ENCODE measurements at places on chromosomes 3 and 15.
A peak's percentile ranks its signal among the peaks of the same experiment; 100 is the strongest.

GRCh38 chr3:6799264-6799915 lies 61.5 kb upstream of the GRM7 start:
- no peak for DNase-seq

DNA sequence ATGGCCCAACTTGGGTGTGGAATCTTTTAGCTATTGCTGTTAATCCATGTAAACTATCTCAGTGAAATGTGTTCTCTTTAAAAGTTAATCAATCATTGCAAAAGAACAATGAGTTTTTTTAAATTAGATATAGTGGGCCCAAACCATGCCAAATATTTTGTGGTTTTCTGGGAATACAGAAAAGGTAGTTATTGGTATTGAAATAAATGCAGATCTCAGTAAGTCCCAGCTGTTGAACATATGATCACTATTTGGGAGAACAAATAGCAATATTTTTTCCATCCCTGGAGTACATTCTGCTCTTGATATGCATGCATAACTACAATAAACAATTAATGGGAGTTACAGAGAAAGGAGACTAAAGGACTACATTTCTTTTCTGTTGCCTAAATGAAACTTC lies 36.0 kb upstream of the LEKR1 start:
- no peak for DNase-seq

DNA sequence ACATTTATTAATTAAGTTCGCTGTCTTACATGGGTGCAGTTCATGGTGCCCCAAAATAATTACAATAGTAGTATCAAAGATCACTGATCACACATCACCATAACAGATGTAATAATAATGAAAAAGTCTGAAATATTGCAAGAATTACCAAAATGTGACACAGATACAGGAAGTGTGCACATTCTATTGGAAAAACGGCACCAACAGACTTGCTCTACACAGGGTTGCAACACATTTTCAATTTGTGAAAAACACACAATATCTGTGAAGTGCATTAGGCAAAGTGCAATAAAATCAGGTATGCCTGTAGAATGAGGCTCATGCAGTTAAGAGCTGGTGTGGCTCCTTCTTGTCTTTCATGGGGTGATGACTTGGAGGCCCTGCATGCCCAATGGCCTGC lies 265.8 kb downstream of the RPLP1 start:
- no peak for DNase-seq

- DNase-seq, result no peak
These were observed 65.5 kb upstream of the FBN1 start for GRCh38 chr15:48710952-48711495.

DNA sequence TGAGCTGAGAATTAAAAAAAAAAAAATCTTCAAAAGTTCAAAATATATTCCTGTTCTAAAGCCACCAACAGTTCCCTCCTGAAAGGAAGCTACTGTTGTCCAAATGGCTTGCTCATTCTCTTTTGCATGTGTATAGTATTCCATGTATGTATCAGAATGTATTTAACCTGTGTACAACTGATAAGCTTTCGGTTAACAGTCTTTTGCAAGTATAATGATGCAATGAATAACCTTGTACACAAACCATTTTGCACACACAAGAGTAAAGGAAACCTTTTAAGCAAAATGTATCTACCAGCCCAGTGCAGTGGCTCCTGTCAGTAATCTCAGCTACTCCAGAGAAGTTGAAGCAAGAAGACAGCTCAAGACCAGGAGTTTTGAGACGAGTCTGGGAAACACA lies 32.6 kb downstream of the TOPBP1 start:
- DNase-seq, result no peak

GRCh38 chr15:32775103-32775502 lies 57.3 kb downstream of the GREM1 start:
- DNase-seq, result no peak

GRCh38 chr3:48738926-48739616 lies 22.1 kb upstream of the IP6K2 start:
- DNase-seq, result no peak

- no peak for DNase-seq
These were observed 168.4 kb downstream of the TUSC7 start for GRCh38 chr3:116877968-116878367.

DNA sequence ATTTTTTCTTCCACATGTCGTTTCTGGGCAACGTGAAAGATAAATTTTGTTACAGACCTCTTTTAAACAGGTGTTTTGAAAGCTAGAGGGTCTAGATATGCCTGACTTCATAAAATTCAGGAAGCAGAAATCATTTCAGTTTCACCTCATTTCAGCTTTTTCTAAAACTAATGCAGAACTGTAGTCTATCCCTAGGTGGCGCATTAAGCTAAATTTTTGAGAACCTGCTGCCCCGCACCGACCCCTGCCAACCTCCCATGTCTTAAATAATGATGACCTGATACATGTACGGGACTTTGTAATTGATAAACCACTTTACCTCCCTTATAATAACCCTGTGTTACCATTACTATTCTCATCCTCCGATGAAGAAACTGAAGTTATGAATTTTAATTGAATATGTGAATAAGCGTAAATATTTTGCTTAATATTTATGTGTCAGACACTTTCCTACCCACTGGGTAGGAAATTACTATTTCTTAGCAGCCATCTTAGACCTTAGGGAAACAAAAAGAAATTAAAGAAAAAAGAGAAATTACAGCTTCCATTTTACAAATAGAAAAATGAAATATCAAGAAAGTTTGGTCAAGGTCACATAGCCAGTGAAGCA lies 78.7 kb upstream of the GCNT3 start:
- DNase-seq, result no peak

DNA sequence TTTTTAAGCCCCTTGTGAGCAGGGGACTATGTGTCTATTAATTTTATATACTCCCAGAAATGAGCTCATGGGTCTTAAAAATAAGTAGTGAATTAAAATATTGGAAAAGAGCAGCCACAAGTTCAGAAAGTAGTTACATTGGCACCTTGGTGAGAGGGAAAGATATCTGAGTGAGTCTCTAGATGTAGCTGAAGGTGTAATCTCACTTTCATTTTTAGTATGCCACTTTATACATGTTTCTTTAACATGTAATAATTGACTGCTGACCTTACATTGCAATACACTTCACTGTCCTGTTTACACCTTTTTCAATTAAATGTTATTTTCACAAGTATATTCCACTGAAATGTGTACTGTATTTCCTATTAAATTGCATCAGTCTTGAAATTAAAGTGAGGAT lies 12.1 kb upstream of the PAK6 start:
- no peak for DNase-seq

DNA sequence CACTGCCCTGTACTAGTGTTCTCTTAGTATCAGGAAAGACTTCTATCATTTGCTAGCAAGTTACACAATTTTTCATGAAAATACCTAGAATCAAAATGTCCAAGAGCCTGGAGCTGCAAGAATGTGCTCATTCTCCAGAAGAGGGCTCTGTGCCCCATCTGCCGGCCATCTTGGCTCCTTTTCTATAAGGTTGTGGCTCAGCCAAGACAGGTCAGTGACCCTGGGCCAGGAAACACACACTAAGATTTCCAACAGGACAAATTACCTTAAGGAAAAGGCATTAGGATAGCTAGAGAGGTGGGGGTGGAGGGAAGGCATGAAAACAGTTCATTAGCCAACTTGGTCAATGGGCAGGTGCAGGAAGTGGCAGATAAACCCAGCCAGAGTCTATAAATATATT lies 20.7 kb downstream of the TIMP4 start:
- DNase-seq, result no peak

GRCh38 chr15:73924171-73924921 lies 1.9 kb upstream of the LOXL1 start:
- DNase-seq, result no peak

GRCh38 chr3:194404365-194405140 lies 5.5 kb upstream of the GP5 start:
- DNase-seq, result peak; percentile 37

DNA sequence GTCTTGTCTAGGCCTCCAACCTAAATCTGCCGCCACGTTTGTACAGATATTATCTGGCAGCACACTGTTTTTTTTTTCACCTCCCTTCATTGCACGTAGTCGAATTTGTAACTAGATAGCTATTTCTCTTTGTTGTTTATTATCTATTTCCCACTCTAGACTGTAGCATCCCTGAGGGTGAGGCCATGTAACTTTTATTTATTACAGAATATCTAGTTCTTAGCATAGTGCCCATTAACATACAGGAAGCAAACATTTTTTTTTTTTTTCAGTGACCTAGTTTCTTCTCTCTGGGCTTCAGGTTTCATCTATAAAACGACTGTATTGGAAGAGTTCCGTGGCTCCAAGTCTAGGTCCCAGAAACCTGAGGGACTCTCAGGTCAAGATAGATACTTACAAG lies 354.3 kb downstream of the FGF12 start:
- peak; percentile 60 for DNase-seq

- no peak for DNase-seq
These were observed 62.7 kb upstream of the BLM start for GRCh38 chr15:90654233-90655136.

- DNase-seq, result no peak
These were observed 30.7 kb downstream of the MAP2K5 start for GRCh38 chr15:67573194-67573593.

DNA sequence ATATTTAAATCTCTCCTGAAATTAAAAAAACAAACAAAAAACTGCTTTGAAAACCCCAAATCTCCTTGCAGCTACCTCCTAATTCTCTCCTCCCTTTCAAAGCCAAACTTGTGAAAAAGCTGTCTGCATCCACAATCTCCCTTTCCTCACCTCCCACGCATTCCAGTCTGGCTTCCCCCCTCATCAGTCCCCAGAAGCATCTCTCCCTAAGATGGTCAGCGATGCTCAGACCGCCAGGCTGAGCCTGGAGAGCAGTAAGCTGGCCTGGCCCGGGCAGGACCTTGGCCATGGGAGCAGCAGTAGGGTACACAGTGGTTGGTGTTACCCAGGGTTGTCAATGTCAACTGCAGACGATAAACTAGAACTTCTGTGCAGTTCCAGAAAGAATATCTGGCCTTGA lies 32.9 kb upstream of the BLM start:
- DNase-seq, result no peak

DNA sequence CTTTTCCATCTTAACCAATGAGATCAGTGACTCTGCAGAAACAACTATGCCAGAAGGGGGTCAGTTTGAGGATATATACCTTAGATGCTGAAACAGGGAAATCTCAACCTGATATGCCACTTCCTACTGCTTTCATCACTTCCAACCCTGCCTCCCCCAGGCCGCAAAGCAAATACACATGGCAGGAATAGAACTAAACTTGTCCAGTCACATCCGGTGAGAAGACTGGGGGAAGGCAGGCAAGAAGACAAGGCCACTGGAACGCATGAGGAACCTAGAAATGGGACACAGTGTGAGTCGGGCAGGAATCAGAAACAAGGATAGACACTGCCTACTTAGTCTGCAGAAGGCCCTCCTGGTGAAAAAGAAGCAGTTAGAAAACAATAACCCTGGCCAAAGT lies 90.6 kb downstream of the MYO5A start:
- no peak for DNase-seq

- no peak for DNase-seq
These were observed 381.4 kb downstream of the NTRK3 start for GRCh38 chr15:87874896-87875711.

GRCh38 chr3:50146316-50146901 lies 8.7 kb upstream of the SEMA3F start:
- DNase-seq, result no peak

DNA sequence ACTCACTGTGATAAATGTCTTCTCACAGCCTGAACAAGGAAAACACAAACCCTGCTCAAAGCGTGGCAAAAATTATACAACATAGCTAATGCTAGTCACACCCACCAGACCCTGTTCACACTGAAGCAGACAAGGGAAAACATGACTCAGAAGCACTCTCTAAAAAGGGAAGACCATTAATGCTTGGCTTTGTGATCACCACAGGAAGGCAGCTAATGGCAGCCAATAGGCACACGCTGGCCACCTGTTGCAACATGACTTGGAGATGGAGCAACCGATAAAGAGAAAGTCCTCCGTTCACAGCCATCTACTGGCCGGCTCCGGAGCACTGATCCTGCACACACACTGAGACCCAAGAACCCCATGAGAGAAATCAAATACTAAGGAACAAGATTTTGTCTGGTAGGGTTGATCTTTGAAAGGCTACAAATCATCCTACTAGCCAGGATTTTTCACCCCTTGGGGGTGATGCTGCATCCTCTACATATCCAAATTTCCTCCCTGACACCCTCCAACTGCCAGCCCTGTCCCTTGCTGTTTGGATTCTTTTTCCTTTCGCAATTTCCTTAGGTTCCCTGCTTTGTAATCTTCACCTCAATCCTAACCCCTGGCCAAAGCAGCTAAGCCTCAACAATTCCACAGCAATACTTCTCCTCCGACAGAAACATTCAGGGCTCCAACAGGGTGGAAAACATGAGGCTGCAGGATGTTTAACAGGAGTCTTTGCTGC lies 3.2 kb downstream of the ZXDC start:
- peak; percentile 77 for DNase-seq

GRCh38 chr15:47961401-47962090 lies 159.2 kb upstream of the SLC24A5 start:
- DNase-seq, result no peak

GRCh38 chr3:124385996-124386395 lies 344.3 kb upstream of the UMPS start:
- no peak for DNase-seq

- DNase-seq, result no peak
These were observed 27.2 kb upstream of the GBE1 start for GRCh38 chr3:81788610-81789009.

DNA sequence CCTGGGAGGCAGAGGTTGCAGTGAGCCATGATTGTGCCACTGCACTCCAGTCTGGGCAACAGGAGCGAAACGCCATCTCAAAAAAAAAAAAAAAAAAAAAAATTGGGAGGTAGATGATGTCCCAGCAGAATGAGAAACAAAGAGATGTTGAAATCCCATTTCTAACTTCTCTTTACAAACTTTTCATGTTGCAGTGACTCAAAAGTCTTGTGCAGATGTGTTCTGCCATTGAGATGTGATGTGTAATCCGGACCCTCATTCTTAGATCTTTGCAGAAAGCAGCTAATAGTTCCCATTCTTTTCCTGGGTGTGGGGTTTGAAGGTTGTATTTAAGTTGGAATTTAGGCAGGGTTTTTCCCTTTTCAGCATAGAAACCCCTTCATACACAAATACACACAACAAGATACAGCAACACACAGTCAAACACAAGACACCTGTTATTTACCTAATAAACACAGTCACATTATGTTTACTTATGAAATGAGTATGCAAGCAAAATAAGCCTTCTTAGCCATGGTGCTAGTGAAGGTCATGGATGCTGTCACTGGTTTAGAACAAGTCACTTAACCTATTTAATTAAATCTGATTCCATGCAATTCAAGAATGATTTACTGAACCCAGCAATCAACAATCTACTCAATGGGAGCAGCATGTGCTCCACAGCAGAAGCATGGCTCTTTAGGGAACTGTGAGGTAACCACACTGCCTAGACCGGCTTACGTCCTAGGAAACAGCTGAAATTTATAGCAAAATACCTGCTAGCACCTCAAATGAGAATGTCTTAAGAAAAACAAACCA lies 14.9 kb downstream of the SIAH2 start:
- peak; percentile 51 for DNase-seq

DNA sequence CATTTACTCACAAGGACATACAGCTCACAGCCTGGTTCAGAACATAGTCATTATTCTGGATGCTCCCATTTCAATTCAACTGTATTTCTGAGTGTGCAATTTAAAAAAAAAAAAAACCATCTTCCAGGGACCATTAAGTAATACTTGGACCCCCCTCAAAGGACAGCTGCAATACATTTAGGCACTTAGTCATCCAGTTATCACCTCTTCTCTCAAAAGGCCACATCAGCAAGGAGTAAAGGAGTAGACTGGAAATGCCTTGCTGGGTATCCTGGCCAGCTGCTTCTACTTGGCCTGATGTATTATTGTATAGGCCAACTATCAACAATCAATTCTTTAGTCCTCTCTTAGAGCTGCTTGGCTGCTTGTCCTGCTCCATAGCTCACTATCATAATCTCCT lies 211.4 kb upstream of the SETMAR start:
- DNase-seq, result no peak

Data from NCI-H1436 treated with DMSO at 0.1 percent for 48 hours (cell line).